ENCODE measurements at places on chromosomes 5 and 9. TPM values are rescaled to one million over a fixed set of nuclear protein-coding genes. Genes with fewer than 3 reads are reported as not detected.

Gene CERT1
- total RNA-seq, result 18.6 TPM

Gene ELOVL7
- 1.6 TPM for total RNA-seq

Gene ZNG1C
- total RNA-seq, result 21.6 TPM

Gene PCDHGA6
- 5.4 TPM for total RNA-seq

Gene ZDHHC21
- total RNA-seq, result 14.1 TPM

Gene ECM2
- total RNA-seq, result 3.3 TPM

Gene RAB14
- total RNA-seq, result 33.2 TPM

Gene CSF1R
- total RNA-seq, result 44.4 TPM

Gene FOXD4L4
- not detected for total RNA-seq

Gene C9
- not detected for total RNA-seq

Gene ANKRD34B
- not detected for total RNA-seq

Data from sigmoid colon (tissue), 7 donors.